ENCODE measurements at places on chromosomes 4 and X.

DNA sequence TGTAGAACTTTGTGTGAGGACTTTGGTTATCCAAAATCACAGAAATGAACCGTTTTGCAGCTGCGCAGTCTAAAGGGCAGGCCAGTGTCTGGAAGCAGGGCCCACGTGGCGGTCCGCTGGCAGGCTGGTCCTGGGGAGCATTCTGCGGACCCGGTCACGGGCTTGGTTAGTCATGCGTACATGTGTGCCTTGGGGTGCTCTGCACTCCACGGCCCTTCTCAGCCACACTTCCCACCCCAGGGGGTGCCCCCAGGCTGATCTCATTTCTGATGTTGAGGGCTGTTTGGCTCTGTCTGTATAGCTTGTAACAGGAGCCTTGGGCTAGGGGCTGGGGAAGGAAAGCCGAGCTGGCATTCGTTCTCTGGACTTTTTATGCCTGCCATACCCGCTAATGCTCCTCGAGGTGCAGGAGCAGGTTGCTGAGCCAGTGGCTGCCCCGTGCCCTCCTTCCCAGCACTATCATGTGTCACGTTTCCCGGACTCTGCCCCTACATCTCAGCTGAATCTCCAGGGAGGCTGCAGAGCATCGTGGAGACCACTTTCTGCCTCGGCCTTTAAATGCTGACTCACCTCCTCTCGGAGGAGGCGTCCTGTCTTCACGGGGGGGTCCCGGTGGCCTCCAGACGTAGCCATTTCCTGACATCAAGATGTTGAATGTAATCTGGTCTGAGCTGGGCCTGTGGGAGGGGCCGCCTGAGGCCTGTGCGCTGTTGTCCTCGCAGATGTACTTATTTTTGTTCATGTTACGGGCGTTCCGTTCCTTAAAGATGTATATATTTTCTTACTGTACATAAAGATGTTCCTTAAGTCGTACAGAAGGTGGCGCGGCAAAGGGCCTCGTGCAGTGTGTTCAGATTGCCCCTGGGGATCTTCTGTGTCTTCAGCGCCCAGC is 11.4 kb upstream of the TADA2B start:
- no peak for DNase-seq

DNA sequence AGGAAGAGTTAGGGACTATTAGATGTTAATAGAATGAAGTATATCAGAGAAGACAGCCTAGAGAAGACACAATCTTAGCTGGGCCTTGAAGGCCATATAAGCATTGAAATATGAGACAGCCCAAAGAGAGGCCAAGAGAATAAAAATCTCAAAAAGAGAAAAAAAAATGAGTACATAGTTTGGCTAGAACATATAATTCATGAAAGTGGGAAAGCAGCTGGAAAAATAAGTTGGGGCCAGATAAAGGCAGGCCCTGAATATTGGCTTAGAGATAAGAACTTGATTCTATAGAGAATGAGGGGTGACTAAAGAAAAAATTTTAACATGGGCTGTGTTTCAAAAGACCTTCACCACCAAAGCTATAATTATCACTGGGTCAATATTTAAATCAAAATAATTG is 7.4 kb upstream of the UTP3 start:
- DNase-seq, result no peak

DNA sequence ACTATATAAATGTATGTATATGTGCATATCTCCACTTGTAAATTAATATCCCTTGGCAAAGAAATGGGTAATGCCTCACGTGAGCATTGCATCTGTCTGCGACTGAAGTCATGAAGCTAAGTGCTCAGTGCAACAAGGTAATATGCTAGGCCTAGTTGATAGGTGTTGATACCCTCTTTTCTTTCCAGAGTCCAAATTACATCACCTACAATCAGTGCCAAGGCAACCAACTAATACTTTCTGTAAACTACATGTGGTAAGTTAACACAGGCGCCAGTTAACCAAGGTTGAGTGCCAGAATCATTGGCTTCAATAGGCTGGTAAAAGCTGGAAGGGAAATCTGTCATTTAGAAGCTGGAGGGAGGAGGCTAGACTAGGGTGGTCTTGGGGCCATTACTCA is 41.1 kb downstream of the GPM6B start:
- DNase-seq, result no peak

GRCh38 chr4:10033191-10033881 is 12.0 kb upstream of the SLC2A9 start:
- DNase-seq, result peak; percentile 52

DNA sequence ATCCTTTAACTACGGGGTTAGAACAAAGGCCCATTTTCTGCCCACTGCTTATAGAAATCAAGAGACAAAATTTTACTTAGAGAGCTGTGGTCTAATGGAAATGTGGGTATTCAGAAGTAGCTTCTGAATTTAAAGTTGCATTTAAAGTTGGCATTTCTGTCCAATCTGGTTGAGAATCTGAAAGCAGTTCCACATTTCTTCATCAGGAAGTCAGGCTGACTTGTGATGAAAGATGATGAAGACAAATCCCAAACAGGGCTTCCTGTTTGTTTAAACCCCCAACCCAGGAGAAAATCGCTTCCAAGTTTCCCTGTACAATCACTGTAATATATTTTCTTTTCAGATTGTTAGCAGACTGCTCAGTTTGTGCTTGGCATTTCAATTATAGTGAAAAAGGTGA is 345.3 kb downstream of the SPRY1 start:
- DNase-seq, result no peak

- DNase-seq, result no peak
Observed at GRCh38 chr4:123987408-123987807, 590.8 kb downstream of the SPRY1 start.

DNA sequence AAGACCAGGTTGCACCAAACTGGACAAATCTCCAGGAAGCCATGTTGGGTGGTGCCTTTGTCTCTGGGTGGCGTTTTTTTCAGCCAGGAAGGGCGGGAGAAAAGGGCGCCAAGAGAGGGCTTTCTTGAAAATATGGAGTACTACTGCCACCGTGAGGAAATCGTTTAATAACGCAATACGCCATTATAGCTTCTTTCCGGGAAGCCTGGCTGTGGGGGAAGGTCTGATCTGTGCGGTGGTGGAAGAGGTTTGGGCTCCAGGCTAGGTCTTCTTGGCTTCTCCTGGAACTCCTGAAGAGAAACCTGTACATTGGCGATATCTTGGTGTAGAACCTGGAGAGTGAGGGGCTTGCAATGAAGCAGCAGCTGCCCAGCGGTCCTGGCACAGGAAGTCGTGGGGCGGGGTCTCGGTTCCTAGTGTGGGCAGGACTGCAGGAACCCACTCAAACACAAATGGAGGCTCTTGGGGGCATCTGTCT is 202.7 kb downstream of the OR13H1 start:
- DNase-seq, result peak; percentile 34

DNA sequence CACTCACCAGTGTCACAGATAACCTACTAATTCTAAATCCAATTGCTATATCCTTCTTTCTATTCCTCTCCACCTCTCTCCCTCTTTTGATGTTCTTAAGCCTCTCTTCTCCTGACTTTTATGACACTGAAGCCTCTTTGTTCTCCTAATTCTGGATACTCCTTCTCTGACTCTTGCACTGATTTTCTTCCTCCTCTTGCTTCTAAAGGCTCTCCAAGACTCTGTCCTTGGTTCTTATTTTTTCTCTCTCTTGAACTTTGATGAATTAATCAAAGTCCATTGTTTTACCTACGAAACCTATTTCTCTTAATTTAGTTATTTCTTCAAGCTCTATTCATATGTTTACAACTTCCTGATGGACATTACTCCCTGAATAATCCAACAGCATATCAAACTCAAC is 95.7 kb upstream of the TSPAN7 start:
- no peak for DNase-seq

DNA sequence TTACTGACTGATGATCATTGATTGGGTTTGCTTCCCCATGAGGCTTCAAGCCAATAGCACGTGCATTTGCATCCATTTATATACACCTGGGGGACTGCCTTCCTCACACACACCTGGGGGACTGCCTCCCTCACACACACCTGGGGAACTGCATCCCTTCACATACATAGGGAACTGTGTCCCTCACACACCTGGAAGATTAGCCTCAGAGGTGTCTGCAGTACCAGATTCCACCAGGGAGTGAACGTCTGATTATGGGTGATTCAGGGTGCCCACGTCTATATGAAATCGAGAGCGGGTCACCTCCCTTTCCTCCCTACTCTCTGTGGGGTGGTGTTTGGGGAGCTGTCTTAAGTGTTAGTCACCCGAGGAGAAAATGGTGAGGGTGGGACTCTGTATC is 16.9 kb downstream of the CD99 start:
- DNase-seq, result no peak

- no peak for DNase-seq
Observed at GRCh38 chr4:21780148-21780547, 168.4 kb downstream of the KCNIP4 start.

- peak; percentile 36 for DNase-seq
Observed at GRCh38 chr4:71130827-71131603, 137.6 kb downstream of the DCK start.

DNA sequence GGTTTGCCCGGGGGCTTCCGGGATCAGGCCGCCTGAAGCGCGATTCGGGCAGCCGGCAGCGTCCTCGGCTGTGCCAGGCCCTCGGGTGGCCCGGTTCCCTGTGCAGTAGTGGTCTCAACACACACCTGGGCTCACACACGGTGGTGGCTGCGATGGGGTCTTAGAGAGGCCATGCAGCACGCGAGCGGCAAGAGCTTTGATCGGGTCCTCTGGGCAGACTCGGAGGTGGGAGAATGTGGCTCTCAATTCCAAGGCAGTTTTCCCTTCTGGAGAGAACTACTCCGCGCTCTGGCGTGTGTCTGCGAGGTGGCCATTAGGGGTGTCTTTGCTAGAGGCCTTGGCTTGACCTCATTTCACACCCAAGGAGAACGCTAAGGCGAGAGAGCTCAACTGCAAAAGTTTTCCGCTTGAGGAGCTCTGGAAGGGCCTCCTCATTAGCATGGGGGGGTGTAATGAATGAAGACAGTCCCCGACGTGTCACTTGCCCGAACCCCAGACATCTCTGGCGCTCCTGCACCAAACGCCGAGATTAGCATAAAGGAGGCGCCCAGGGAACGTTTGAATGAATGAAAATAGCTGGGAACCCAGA is 771 bp upstream of the RBPJ start:
- peak; percentile 15 for DNase-seq

- DNase-seq, result no peak
Observed at GRCh38 chr4:41050116-41050515, 164.2 kb downstream of the APBB2 start.
